Stimulated activated CD4-positive, alpha-beta T cell treated with anti-CD3 and anti-CD28 coated beads, Interleukin-4, amount 100 ng/mL, for 24 hours (primary cell): ENCODE measurements at places on chromosomes 11 and 22.

- DNase-seq = no peak
These were observed 45.5 kb downstream of the NRXN2 start for GRCh38 chr11:64677441-64678023.

- DNase-seq = no peak
These were observed 10.7 kb downstream of the RAG1 start for GRCh38 chr11:36578458-36578857.

- no peak for DNase-seq
These were observed 49.9 kb upstream of the SOX6 start for GRCh38 chr11:16406226-16406625.

GRCh38 chr11:75279273-75279672, 38.7 kb downstream of the TPBGL start:
- DNase-seq = no peak

GRCh38 chr22:24905909-24906308, 40.6 kb downstream of the LHFPL7 start:
- no peak for DNase-seq

DNA sequence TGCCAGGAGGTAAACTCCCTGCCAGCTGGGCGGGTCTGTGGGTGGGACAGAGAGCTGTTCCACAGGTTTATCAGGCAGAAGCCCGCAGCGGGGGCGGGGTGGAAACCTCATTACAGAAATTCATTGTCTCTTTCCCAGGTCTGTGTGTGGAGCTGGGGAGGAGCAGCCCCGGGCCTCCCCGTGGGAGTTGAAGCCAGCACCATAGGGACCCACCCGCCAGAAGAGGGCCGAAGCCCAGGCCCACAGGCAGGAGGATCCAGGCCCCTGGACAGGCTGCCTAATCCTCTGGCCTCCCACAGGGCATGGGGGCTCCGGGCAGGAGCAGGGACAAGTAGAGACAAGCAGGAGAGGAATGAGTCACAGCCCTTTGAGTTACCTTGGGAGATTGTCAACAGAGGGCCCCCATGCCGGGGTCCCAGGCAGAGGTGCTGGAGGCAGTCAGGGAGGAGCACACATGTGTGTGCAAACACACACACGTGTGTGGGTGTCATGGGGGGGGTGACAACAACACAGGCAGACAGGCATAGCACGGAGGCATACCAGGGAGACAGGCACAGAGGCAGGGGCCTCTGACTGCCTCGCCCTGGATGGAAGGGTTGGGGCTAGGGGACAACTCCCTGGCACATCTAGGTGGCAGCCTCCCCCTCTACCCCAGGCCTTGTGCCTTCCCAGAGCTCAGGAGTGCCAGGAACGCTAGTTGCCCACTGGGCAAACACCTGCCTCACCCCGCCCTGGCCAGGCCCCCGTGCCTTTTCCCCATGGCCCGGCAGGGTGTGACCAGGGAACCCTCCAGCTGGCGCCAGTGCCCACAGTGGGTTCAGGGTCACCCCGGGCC, 1.4 kb downstream of the CDC42BPG start:
- no peak for DNase-seq
